ENCODE measurements at places on chromosomes 1 and 21. TPM values are rescaled to one million over a fixed set of nuclear protein-coding genes. Genes with fewer than 3 reads are reported as not detected.

RSPO1 gene
- total RNA-seq: not detected

GNG12 gene
- total RNA-seq: 101 TPM

SPRR2E gene
- not detected for total RNA-seq

BSND gene
- not detected for total RNA-seq

CHIA gene
- not detected for total RNA-seq

HSD3B2 gene
- not detected for total RNA-seq

HES3 gene
- total RNA-seq: not detected

TMEM52 gene
- 0.84 TPM for total RNA-seq

NEXN gene
- total RNA-seq: 37.5 TPM

MEX3A gene
- 32.9 TPM for total RNA-seq

SPRR3 gene
- 0.70 TPM for total RNA-seq

CLCA4 gene
- not detected for total RNA-seq

LAD1 gene
- total RNA-seq: 0.29 TPM

- no peak for DNase-seq
Measured at GRCh38 chr21:35525443-35525842, 476.3 kb upstream of the RUNX1 start.

DNA sequence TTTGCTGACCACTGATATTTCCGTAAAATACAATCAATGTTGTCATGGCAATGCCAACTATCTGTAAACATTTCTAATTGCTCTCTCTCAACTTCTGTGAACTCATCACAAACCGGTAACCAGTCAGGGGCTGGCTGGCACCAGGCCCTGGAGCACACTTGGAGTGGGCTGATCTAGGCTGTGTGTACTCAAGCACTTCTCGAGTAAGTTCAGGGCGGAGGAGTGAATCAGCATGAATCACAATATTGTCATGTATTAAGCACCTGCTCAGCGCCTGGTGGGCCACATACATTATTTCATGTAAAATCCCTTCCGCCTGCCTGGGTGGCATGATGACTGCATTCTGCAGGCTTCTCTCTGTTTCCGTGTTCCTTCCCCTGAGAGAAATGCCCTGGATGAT is 212.4 kb downstream of the FOXD2 start:
- peak; percentile 93 for DNase-seq

- no peak for DNase-seq
Measured at GRCh38 chr1:111878649-111879048, 110.8 kb downstream of the KCND3 start.

DNA sequence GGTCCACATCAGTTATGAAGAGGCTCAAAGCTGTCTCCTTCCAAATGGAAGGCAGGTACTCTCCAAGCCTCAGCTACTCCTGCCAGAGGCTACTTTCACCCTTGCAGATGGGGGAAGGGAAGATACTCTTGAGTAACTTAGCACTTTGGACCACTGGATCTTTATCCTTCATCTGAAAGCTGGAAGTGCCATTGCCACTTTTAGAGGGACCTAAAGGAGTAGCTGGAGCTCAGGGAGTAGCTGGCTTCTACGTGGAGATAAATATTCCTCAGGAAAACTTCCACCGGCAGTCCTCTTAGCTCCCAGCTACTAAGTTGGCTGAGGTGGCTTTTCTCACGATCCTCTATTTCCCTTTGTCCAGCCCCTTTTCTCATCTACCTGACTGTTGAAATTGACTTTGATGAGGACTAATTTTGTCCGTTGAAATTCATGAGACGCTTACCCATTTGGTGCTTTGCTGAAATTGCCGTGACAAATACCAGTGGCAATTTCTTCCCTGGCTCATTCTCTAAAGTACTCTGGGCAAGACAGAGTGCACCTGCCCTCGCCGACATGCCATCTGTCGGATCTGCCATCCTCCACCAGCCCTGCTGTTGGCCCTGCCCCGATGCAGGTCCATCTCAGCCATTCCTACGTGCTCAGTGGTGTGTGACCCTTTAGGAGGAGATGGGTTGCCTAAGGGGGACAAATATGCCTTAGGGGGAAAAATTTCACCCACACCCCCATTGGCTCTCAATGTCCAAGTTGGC is 13.6 kb downstream of the IGSF21 start:
- DNase-seq: no peak

GRCh38 chr21:40461008-40461407 is 385.9 kb downstream of the DSCAM start:
- no peak for DNase-seq

DNA sequence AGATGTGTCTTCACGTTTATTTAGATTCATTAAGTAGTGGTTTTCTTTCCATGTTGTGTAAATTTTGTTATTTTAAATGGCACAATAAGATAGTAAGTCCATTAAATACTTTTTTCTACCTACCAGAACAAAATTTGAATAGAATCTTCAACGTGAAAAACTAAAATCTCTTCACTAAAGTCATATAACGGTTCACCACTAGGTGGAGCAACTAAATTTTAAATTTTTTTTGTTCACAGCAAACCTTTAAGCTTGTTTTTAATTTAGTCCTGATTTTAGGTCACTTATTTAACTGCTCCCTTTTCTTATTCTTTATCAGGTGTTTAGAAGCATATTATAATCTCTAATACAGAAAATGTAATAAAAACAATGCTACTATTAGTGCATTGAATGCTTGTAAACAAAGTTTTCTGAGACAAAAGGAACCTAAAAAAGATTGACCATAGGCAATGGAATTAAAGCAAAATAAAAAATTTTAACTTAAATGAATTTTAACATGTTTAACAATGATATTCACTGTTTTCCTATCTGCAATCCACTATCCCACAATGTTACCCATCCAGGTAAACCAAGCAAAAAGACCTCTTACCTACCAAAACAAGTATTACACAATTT is 28.3 kb upstream of the PKN2 start:
- peak; percentile 9 for DNase-seq

GRCh38 chr1:205983925-205984725 is 19.1 kb downstream of the RAB7B start:
- peak; percentile 51 for DNase-seq

DNA sequence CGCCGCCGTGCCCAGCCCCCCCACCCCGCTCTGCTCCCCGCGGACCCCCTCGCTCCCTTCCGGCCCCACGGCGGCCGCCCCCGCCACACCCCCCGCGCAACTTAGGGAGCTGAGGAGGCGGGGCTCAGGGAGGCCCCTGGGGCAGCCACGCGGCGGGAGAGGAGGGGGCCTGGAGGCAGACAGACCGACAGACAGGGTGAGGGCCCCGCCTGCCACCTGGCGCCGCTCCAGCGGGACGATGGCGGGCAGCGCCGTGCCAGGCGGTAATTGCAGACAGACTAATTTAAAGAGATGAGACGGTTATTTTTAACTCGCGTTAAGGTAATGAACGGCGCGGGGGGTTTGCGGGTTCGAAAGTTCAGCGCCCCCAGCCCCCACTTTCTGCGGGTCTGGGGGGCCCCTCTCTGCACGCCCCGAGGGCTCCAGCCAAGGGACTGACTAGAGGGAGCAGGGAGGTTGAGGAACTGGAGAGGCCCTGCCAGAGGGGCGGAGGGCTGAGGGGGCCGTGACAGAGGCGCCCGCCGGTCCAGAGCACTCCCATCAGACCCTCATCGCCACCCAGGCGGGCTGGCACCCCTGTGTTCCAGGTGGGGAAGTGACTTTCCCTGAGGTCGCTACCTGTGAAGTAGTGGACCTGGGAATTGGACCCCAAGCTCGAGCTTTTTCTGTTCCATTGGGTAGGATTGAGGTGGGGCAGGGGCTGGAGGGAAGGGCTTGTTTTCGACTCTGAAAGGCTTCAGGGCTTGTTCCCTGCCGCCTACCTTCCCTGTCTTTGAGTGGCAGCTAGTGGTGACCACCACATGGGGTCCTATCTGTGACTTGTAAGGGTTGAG is 5.4 kb downstream of the FOXO6 start:
- DNase-seq: no peak

GRCh38 chr1:54417123-54417522 is 10.9 kb upstream of the SSBP3 start:
- DNase-seq: no peak

DNA sequence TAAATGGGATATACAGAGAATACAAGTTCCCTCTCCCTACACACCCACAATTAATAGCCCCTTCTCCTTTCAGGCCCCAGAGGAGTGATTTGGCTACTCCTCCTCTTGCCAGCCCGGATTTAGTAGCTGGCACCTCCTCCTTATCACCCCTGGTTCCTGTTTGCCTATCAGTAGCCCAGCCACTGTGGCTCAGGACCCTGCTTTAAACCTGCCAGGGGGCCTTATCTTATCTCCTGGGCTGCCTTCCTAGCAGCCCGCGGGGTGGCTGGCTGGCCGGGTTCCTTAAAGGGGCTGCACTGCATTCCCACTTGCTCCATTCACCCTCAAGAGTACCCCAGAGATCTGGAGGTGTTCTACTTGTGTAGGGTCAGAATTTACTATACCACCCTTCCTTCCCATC is 70.4 kb downstream of the PLEKHA6 start:
- no peak for DNase-seq

GRCh38 chr21:42198929-42199867 is 19.7 kb upstream of the ABCG1 start:
- peak; percentile 26 for DNase-seq

DNA sequence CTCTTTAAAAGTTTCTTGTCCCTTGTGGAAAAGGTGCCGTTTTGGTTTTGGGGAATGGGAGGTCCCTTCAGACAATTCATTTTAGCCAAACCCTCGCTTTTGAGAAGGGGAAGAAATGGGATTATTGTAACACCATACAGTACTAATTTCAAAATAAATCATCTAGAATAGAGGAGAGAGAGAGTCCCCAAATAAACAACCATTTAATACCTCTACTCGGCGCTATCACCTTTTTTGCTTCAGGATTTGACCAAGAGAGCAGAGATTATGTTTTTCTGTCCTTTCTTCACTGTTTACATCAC is 770 bp upstream of the RC3H1 start:
- no peak for DNase-seq

- DNase-seq: peak; percentile 91
Measured at GRCh38 chr1:21261551-21262292, 28.5 kb downstream of the ECE1 start.

DNA sequence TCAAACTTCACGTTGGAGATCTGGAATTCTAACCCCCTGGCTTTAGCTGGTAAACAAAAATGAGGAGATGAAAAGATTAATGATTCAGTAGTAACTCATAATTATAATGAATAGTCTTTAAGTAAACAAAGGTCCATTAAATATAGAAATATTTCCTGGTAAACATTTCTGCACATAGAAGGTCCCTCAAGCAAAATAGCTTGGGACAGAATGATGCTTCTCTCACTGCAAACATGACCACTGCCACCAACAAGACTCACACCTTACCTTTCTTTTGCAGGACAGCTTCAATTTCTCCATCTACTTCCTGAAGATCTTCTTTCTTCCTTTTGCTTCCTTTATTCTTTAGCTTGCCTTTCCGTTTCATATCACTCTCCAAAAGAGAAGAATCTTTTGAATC is 25.2 kb downstream of the NVL start:
- DNase-seq: no peak

DNA sequence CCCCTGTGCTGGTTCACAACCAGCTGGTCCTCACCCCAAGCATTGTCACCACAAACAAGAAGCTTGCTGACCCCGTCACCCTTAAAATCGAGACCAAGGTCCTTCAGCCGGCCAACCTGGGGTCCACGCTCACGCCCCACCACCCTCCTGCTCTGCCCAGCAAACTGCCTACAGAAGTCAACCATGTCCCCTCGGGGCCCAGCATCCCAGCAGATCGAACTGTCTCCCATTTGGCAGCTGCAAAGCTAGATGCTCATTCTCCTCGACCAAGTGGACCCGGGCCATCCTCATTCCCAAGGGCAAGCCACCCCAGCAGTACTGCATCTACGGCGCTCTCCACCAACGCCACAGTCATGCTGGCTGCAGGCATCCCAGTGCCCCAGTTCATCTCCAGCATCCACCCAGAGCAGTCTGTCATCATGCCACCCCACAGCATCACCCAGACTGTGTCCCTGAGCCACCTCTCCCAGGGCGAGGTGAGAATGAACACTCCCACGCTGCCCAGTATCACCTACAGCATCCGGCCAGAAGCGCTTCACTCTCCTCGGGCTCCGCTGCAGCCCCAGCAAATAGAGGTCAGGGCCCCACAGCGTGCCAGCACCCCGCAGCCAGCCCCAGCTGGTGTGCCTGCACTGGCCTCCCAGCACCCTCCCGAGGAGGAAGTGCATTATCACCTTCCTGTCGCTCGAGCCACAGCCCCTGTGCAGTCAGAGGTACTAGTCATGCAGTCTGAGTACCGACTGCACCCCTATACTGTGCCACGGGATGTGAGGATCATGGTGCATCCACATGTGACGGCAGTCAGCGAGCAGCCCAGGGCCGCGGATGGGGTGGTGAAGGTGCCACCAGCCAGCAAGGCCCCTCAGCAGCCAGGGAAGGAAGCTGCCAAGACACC is 40.6 kb downstream of the ZBTB17 start:
- DNase-seq: no peak

GRCh38 chr1:226682871-226683814 is 55.9 kb downstream of the ITPKB start:
- no peak for DNase-seq

- DNase-seq: no peak
Measured at GRCh38 chr1:237043846-237044636, 2.1 kb downstream of the RYR2 start.

DNA sequence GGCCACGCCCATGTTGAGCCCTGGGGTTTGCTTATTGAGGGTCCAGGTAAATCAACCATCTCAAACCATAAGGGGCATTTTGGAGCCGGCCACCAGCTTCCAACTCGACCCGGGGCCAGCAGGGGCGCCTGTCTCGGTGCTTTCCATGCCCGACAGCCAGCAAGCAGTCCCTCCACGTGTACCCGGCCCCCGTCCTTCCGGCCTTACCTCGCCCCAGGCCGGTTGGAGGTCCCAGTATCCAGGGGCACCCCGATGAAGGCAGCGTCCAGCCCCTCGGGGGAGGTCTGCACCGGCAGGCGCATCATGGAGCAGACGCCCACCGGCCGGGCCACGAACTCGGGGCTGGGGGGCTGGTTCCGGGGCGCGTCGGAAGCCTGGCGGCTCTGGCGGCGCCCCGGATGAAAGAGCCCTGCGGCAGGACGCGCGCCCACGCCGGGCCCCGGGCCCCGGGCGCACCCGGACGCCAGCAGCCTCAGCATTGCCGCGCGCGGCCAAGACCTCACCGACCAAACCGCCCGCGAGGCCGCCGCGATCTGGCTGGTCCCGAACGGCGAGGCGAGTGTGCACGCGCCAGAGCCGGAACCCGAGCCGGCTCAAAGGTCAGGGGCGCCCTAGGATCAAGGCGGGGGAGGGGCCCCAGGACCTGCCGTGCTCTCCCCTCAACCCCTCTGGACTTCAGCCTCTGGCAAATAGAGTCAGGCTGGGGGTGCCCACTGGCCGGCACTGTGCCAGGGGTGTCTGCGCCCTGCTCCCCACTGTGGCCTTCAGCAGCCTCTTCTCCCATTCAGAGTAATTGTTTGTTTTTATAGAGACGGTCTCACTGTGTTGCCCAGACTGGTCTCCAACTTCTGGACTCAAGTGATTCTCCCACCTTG is at the start of gene AGMAT:
AGMAT (minus strand) TSS at position 563 of the 875 bp plus-strand sequence; CDS start at position 479, 84 bp downstream.
- no peak for DNase-seq

GRCh38 chr1:17527036-17527914 is 12.2 kb upstream of the ARHGEF10L start:
- peak; percentile 39 for DNase-seq

DNA sequence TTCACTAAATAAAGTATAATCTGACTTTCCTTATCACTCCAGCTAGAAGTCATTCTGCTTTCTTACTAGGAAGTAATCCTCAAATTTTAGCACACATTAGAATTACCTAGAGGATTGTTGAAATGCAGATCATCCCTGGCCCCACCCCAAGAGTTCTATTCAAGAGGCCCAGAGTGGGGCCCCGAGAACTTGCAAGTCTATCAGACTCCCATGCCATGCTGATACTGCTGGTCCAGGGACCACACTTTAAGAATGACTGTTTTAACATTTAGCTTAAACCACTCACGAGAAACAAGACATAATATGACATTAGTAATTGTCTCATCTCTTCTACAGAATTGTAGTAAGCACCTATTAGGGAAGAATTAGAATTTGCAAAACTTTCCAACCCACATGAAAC is 7.7 kb upstream of the SYNJ1 start:
- DNase-seq: no peak
